ENCODE measurements at places on chromosomes 7 and 10.

GRCh38 chr7:84800846-84801245 is 386.0 kb downstream of the SEMA3D start:
- DNase-seq, result no peak

GRCh38 chr10:132417257-132417910 is 20.4 kb downstream of the PWWP2B start:
- DNase-seq, result no peak

DNA sequence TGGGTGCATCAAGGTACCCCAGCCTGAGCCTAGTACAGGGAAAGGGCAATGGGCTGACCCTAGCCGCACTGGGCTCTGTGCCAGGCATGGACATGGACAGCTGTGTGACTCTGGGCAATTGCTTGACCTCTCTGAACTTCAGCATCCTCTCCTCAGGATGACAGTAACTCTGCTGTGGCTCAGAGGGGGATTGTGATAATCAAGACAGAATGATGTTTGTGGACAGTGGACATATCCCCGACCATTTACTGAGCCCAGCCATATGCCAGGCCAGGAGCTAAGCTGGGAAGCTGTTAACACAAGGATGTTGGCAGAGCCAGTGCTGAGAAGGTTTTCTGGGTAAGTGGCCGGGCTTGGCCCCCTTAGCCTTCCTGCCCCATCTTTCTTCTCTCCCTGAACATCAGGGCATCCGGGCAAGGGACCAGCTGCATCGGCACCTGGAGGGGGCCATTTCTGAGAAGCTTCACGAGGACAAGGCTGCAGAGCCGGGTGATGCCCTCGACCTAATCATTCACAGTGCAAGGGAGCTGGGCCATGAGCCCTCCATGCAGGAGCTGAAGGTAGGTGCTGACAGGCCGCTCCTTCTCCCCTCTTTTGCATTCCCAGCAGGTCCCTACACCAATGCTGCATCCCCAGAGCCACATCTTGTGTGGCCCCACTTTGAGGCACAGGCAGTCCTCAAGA is 3.5 kb downstream of the CYP26C1 start:
- DNase-seq, result no peak

DNA sequence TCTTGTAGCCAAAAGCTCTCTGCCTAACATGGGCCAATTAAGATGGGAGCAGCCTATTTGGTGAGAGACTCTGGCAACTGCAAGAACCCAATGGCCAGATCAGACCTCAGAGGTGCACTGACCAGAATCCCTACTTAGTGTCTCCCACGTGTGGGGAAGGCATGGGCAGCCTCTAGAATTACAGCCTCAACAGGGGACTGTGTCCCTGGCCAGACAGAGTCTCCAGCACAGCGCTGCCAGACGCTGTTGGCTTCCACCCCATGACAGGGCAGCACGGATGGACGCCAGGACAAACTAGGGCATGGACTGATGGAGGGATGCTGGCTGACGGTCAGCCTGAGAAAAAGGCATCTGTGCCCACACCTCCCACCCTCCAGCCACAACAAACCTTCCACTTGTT is 729.3 kb upstream of the AUTS2 start:
- no peak for DNase-seq

DNA sequence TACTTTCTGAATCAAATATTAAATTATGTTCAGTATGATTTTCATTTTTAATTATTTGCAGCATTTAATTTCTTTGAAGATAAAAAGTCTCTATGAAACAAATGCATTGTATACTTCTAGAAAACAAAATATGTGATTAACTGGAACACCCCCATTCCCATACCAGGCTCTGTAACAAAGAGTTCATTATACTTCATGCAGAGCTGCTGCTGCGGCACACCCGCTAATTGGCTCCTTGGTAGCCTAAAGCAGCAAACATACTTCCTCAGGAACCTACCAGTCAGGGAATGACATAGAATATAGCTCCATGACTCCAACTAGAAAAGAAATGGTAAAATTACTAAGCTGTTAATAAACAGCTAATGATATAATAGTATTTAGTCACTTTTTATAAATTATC is 19.3 kb downstream of the RAB11FIP2 start:
- DNase-seq, result no peak

GRCh38 chr7:7719236-7719635 is 829 bp upstream of the RPA3 start:
- peak; percentile 94 for DNase-seq

GRCh38 chr7:136290351-136290750 is 313.2 kb upstream of the MTPN start:
- no peak for DNase-seq

DNA sequence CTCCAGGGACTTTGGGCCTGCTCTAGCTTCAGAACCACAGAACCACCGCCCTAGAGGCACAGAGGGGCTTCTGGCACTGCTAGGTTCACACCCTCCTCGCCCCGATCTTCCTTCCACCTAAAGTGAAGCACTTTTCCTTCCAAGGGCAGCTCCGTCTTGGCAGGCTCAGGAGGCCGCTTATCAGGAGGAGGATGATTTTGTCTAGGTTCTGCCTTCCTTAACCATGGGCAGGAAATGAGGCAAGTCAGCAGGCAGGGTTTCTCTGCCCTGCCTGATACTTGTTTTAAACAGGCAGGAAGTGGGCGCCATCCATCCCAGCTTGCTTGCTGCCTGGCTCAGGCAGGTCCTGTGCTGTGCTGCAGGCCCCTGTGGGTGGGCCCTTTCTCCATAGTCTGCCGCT is 8.3 kb upstream of the ATP6V0E2 start:
- no peak for DNase-seq

GRCh38 chr10:34290412-34291081 is 524.5 kb downstream of the PARD3 start:
- DNase-seq, result no peak

DNA sequence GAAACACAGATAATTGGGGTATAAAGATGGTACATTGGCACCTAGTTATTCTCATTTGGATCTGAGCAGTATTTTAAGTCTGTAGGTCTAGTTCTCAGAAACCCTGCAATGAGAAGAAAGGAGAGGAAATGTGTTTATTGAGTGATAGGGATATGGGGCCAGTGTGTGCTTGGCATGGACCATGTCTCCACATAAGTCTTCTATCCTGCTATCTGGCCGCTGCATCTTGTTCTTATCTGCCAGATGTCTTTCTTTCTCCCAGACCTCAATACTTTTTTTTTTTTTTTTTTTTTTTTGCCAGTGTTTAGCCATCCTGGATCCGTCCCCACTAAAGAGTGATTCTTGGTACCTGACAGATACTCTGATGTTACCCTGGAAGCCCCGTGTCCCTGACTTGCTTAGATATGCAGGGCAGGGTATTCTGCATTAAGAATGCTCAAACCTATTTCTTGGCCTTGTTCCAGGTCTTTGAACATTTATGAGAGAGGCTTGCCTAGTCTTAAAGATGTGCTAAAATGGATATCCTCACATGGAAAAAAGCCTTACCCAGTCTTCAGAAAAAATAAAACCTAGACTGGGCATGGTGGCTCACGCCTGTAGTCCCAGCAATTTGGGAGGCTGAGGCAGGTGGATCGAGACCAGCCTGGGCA is 10.0 kb downstream of the MTURN start:
- no peak for DNase-seq

DNA sequence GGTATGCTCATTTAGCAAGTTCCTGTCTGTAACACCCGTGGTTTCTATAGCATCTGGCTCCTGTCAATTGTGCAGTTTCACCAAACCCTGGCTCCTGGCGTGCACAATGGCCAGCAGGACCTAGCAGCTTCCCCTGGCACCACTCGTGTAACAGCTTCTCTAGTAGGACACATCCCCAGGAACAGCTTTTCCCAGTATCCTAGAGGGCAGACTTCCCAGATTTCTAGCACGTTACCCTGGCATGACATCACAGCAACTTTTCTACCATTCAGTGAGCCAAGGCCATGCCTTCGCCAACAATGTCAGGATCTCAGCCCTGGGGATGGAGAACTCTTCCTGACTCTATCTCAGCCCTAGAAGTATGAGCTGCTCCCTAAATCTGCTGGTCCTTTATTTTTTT is 6.5 kb downstream of the YME1L1 start:
- DNase-seq, result no peak

- DNase-seq, result no peak
Measured at GRCh38 chr7:126606331-126606730, 646.4 kb downstream of the GRM8 start.

GRCh38 chr7:145488816-145489215 is 627.8 kb upstream of the CNTNAP2 start:
- DNase-seq, result no peak

- no peak for DNase-seq
Measured at GRCh38 chr10:34121781-34122622, 693.1 kb downstream of the PARD3 start.

- no peak for DNase-seq
Measured at GRCh38 chr7:5420881-5421713, 2.5 kb downstream of the TNRC18 start.

DNA sequence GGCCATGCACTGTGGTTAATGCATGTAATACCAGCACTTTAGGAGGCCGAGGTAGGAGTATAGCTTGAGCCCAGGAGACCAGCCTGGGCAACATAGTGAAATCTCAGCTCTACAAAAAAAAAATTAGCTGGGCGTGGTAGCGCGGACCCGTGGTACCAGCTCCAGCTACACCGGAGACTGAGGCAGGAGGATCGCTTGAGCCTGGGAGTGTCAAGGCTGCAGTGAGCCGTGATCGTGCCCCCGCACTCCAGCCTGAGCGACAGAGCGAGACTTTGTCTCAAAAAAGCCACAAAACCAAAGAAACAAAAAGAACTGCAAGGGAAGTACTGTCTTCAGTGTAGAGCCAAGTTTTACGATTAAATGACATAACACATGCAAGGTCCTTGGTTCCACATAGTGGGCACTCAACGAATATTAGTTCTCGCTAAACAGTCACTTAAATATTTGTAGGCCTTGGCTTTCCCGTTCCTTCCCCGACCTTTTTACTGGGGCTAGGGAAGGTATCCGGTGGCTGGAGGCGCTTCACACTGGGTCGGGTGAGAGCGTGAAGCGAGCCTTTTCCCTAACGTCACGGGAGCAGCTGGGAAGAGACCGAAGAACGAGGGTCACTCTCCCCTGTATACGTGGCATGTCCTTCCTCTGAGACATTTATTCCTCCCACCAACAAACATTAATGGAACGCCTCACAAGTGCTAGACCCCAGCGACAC is 993 bp upstream of the SND1 start:
- no peak for DNase-seq

- no peak for DNase-seq
Measured at GRCh38 chr10:110076559-110077318, 69.0 kb downstream of the ADD3 start.

- DNase-seq, result no peak
Measured at GRCh38 chr10:18294633-18295032, 154.4 kb downstream of the CACNB2 start.

DNA sequence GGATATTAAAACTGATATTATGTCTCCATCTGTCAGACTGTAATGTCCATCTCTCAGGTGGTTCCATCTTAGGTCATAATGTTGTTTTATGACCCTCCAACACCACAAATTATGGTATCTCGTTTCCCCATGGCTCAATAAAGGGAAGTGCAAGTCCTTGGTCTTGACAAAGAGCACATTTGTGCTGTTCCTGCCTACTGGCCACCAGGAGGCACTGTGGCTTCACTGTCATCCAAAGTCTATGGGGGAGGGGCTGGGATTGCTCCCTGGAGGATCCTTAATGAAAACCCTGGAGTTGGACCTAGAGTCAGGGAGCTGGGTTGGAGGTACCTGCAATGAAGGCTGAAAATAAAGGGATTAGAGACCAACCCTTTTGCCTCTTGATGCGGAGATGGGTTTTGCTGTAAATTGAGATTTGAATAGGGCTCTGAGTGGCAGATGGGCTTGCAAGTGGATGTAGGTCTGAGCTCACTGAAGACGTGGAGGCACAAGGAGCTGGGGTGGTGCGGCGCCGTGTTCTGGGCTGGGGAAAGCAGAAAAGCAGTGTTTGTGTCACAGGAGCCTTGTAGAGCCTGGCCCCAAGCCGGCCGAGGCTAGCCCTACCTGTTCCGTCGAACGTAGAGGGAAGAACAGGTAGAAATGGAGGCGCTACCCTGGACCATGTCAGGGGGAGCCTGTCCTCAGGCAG is 180.5 kb upstream of the PRSS58 start:
- peak; percentile 12 for DNase-seq

DNA sequence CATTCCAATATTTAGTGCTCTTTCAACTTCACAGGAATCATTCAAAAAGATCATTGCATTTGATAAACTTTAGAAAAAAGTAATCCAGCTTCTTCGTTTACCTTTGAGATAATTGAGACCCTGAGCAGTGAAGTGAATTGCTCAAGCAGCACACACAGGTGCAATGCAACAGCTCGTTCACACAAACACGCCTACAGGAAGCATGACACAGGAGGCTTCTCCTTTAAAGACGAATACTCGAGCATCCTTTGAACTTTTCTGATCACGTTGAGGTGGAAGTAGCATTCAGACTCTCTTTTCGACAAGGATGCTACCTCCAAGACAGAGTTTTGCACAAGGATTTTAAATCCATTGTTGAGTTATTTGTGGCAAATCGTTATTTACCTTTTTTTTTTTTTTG is 18.0 kb upstream of the RSU1 start:
- no peak for DNase-seq

DNA sequence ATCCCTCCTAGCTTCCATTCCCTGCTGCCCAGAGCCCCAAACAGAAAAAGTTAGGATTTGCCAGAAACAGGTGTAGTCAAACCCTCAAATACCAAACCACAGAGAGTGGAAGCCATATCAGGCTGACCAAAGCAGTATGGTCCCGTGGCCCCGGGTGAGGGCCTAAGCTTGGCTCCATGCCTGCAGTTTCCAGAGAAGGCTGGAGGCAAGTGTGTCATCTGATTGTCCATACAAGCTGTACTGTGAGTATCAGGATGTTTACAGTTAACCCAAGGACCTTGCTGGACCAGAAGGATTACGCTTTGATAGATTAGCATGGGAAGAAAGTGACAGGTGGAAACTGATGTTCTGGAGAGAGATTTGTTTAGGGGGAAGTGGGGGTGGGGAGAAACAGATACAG is 96.3 kb downstream of the PRKAG2 start:
- no peak for DNase-seq

DNA sequence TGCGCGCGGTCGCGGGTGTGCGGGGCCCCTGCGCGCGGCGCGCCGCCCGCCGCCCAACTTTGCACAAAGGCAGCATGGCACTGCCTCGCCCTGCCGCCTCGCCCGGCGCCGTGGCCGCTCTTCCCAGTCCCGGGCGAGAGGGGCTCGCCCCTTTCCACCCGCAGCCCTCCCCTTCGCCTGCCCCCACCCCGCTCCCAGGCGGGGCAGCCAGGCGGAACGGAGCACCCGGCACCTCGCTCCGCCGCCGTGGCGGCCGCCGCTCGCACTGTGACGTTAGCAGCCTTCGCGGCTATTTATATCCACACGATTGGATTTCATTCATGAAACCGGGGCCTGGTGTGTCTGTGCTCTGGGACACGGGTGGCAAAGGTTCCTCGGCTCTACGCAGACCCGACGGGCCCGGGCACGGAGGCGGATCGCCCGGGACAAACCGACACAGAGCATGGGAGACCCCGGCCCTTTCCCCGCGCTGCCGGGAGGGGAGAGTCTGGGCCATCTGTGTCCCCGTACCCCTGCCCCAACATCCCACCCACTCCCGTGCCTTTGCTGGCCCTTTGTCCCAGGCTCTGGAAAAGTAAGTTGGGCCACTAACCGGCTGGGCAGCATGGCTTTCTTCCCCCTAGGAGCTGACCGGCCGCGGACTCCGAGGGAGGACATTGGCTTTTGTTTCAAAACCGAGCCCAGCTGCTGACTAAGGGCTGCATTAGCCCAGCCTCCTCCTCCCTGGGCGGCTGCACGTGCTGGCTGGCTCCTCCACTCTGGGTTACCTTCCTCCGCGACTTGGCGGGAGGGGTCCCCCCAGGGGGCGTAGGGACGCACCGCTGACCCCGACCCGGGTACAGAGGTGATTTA is at the start of gene RHOBTB1:
Gene RHOBTB1 (minus strand): TSS at position 128 of the 852 bp plus-strand sequence. CDS start 32,643 bp downstream, outside the sequence.
- DNase-seq, result peak; percentile 81
